ELR (cell line): ENCODE measurements at places on chromosomes 5 and 9.

- DNase-seq: no peak
Observed at GRCh38 chr9:123132696-123133095, 99.2 kb downstream of the GPR21 start.

DNA sequence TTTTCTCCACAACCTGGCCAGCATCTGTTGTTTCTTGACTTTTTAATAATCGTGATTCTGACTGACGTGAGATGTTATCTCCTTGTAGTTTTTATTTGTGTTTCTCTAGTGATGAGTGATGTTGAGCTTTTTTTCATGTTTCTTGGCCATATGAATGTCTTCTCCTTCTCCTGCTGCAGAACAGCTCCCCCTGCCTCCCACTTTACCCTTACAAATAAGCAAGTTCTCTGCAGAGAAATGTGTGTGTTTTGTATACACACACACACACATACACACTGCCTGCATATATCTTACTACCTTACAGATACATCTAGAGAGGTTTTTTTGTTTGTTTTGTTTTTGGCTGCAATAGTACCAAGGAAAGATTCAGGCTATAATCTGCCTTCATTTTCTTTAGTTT, 88.7 kb upstream of the PHF24 start:
- DNase-seq: peak; percentile 26

DNA sequence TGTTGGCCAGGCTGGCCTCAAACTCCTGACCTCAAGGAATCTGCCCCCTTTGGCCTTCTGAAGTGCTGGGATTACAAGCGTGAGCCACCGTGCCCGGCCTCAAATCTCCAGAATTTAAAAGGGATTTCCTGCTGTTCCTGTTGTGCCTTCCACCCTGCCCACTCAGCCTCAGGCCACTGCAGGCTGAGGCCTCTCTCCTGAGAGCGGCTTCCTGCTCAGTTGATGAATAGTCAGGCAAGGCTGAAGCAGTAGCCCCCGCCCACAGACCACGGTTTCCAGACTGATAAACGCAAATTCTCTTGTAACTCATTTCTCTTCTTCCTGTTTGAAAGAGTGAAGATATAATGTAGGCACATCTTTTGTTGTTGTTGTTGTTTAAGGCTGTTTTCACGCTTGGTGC, 127.0 kb upstream of the PLCXD3 start:
- no peak for DNase-seq

- no peak for DNase-seq
Observed at GRCh38 chr9:137682428-137683105, 63.8 kb downstream of the EHMT1 start.

DNA sequence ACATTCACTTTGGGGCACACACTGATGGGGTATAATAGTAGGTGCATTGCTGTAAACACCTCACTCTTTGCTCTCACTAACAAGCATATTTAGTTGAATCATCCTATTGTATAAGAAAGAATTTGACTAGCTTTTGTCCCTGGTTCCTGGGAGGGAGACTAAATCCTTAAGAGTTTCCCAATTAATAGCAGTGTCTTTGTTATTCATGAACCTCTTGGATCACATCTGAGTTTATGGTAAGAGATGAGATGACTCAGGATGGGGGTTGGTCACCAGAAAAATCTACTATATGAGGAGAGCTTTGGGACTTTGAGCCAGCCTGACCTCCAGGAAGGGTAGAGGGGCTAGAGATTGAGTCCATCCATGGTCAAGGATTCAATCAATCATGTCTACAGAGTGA, 56.8 kb downstream of the PUM3 start:
- peak; percentile 43 for DNase-seq

- DNase-seq: no peak
Observed at GRCh38 chr5:59182760-59183159, 599.9 kb downstream of the RAB3C start.

DNA sequence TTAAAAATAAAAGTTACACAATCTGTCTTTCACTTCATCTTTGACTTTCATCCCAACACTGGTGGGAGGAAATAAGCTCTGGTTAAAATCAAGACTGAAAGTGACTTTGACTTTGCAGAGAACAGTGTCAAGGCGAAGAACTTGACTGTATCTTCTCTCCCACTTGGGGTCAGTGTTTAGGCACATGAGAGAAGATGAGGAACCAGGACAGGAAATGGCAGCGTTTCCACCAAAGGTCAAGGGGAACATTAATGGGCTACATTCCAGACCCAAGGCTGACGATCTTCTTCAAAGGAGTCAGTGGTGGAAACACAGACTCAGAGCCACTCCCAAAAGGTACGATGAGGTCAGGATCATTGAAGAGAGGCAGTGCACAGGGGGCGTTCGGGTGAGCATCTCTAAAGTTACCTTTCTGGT, 409.5 kb downstream of the ARHGEF28 start:
- peak; percentile 90 for DNase-seq

GRCh38 chr9:1510712-1511111, 460.6 kb downstream of the DMRT2 start:
- DNase-seq: no peak

DNA sequence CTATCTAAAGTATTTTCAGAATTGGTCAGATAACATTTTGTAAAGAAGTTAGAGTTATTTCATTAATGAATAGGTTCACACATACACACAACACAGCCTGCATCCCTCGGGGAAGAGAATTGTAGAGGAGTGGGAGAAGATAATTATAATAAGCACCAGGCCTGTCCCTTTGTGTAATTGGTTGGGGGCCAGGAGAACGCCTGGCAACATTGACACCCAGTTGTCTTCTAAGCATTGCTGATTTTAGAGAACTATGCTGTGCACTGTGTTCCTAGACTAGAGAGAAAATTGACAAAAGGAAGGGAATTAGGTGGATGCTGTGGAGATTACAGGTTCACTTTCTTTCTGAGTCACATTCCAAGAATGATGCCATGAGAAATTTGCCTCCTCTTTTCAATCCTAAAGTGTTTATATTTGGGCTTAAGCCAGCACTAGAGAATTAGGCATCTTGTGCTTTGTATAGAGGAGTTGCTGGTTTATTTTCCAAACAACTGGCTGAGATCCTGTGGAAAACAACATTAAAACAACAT, 247.6 kb downstream of the COX7C start:
- DNase-seq: no peak

DNA sequence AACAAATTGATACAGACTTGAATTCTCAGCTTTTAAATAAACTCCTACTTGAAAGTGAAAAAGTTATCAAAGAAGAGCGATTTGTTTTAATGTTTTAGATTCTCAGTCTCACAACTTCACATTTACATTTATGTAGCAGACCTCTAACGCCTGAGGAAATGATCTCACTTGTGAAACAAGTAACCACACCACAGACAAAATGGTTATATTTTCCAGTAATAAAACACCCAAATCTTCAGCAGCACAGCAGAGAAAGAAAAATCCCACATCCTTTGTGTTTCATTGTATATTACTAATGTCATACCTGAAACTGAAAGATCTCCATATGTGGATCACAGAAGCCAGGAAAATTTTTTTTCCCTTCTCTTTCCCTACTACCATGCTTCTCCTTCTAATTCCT, 29.8 kb upstream of the GZMA start:
- DNase-seq: no peak

DNA sequence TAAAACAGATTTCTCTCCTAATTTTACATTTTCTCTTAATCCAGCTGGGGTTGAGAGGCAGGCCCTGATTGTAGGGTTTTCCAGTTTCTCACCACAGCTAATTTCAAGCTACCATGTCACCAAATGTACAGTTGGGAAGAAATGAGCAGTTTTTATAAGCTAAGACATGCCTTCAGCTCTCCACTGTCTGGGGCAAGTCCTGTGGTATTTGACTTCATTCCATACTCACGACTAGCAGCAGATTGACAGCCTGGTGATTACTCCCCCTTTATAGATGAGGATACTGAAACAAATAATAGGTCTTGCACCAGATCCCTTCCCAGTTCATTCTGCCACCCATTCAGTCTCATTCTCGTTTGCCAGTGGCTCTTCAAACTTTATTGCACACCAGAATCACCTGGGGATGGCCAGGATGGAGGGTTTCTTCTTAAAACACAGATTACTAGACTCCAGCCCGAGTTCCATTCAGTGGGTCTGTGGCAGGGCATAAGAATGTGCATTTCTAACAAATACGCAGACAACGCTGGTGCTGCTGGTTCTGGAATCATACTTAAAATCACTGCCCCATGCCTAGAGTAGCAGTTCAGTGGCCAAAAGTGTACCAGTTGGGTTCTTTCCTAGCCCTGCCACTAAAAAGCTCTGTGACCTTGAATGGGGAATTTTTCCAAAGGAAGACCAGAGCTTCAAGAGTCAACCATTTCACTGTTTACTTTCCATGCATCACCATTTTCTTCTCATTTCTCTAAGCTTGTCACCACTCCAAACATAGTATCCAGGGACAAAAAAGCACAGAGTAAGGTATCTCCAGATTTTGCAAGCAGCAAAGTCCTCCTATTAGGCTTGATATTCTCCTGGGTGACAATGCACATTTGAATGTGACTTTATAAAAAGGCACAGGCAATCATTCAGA, 64.3 kb downstream of the CSNK1A1 start:
- DNase-seq: peak; percentile 71

- no peak for DNase-seq
Observed at GRCh38 chr5:22708770-22709328, 144.3 kb downstream of the CDH12 start.

GRCh38 chr5:178126556-178126955, 4.3 kb upstream of the RMND5B start:
- no peak for DNase-seq

DNA sequence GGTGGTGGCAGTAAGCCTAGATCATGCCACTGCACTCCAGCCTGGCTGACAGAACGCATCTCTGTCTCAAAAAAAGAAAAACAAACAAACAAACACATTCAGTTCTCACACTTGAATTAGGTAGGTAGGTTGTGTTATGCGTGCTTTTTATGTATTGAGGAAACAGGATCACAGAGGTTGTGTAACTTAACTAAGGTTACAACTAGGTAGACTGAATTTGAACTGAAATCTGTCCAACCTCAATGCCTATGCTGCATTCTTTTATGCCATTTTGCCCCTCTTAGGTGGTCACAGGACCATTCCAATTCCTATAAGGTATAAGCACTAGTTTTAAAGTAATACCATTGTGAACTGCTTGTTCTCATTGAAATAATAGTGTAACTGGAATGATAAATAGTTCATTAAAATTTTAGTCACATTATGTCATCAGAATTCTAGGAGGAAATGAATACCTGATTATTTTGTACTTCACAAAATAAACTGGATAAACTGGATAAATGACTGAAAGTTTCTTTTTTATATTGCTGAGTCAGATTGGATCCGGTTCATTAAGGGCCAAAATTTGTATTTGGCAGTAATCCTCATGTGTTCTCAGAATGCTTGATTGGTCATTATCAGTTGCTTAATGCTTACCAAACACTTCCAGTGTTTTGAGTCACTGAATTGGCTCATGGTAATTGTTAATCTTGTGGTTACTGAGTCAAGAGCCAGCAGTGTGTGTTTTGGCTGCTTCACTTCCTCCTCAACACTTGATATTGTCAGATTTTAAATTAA, 7.1 kb downstream of the UBAP1 start:
- peak; percentile 83 for DNase-seq

DNA sequence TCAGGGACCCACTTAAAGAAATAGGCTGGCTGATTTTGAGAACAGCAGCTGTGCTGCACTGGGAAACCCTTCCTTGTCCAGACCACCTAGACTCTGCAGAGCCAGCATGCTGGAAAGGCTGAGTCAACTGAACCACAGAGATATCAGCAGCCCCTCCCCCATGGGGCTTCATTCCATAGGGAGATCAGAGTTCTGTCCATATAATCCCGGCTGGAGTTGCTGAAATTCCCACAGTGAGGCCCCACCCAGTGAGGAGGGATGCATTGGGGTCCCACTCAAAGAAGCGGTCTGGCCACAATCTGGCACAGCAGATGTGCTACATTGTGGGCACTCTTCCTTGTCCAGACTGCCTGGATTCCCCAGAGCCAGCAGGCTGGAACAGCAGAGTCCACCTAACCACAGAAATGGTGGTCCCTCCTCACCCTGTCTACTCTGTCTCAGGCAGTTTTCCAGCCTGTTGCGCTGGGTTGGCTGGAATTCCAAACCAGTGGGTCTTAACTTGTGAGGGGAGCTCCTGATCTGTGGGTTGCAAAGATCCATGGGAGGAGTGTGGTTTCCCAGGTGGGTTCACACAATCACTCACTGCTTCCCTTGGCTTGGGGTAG, 127.1 kb downstream of the RNF180 start:
- no peak for DNase-seq

DNA sequence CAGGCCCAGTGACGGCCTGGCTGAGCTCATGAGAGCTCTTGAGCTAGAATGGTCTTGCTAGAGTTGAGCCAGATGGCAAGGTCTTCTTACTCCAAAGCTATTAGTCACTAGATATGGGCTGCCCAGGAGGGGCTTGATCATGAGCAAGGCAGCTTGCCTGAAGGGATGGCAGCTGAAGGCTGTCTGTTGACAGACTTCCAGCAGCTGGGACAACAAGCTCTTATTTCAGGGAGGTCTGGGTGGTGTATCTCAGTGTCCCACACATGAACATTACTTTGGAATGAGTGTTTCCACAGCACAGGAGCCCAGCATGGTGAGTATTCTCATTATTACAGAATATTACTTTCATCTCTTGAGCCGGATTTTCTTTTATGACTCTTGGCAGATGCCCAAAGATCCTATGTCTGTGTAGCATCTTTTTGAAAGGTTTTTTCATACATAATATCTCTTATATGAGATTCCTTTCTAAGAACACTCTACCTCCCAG, 414.1 kb downstream of the ARHGEF28 start:
- peak; percentile 87 for DNase-seq

GRCh38 chr5:67205981-67206380, 9.4 kb upstream of the CD180 start:
- no peak for DNase-seq

GRCh38 chr9:109094268-109094667, 25.5 kb downstream of the TMEM245 start:
- no peak for DNase-seq

- peak; percentile 73 for DNase-seq
Observed at GRCh38 chr5:178279723-178280438, 47.3 kb upstream of the PHYKPL start.

GRCh38 chr9:113875459-113876150, 504 bp upstream of the ZNF618 start:
- peak; percentile 55 for DNase-seq

DNA sequence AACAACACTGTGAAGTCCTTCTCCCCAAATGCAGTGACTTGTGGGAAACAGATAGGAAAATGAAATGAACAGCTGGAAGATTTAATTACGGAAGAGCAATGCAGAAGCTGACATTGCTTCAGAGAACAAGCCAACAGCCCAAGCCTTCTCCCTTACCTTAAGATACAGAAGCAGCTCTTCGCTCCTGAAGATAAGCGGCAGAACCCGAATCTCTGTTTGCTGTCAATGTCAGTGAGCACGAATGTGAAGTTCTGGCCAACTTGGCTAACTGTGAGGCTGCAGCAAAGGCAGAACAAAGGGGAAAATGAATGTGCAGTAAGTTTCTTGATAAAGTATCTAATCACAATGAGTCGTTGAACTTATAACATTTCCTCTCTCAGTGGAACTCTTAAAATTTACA, 172.4 kb downstream of the DENND1A start:
- DNase-seq: no peak
